ENCODE measurements at places on chromosomes 2 and 18. TPM values are rescaled to one million over a fixed set of nuclear protein-coding genes. Genes with fewer than 3 reads are reported as not detected.

Gene NLRC4
- total RNA-seq: 3.1 TPM

Gene SERPINB12
- not detected for total RNA-seq

Gene CFAP221
- total RNA-seq: 0.97 TPM

Gene RUFY4
- 0.11 TPM for total RNA-seq

Gene OTOS
- total RNA-seq: not detected

Gene LRP2
- total RNA-seq: not detected

Gene CNTNAP5
- total RNA-seq: not detected

GRCh38 chr2:137964066-137964858 is at the start of gene HNMT:
Gene HNMT, plus strand, starts transcription at chr2:137964473. Its CDS starts 19 bp downstream, at chr2:137964492.
- H3K27ac ChIP-seq: peak within 1 kb of the TSS; percentile 79
- DNase-seq: no peak
- H3K4me1 ChIP-seq: peaks cover 23% of the 10 kb centered on the region

DNA sequence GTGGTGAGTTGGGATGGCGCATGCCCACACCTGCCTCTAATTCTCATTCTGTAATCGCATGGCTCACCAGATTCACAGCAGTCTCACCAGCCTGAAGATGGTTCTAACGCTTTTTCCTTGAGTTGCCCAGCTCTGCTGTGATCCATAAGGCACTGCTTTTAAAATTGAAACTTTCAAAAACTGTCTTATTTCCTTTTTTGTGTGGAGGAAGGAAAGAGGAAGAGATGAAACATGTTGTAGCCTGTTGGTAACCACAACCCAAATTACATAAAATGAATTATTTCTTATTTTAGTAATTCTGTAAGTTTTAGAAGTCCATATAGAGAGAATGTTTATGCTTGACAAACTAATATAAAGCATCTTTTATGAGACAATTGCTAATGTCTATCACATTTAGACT is 165.4 kb downstream of the RBM43 start:
- no peaks in the 10 kb centered on the region for H3K4me1 ChIP-seq
- no peaks in the 10 kb centered on the region for H3K27me3 ChIP-seq
- H3K27ac ChIP-seq: no peak overlapping the region
- DNase-seq: no peak
- H3K4me3 ChIP-seq: no peak overlapping the region
- H3K36me3 ChIP-seq: no peaks in the 10 kb centered on the region

- no peak overlapping the region for H3K4me3 ChIP-seq
- no peaks in the 10 kb centered on the region for H3K27me3 ChIP-seq
- DNase-seq: no peak
- H3K36me3 ChIP-seq: no peaks in the 10 kb centered on the region
- H3K4me1 ChIP-seq: no peaks in the 10 kb centered on the region
Observed at GRCh38 chr2:128228894-128229293, 89.8 kb downstream of the HS6ST1 start.

DNA sequence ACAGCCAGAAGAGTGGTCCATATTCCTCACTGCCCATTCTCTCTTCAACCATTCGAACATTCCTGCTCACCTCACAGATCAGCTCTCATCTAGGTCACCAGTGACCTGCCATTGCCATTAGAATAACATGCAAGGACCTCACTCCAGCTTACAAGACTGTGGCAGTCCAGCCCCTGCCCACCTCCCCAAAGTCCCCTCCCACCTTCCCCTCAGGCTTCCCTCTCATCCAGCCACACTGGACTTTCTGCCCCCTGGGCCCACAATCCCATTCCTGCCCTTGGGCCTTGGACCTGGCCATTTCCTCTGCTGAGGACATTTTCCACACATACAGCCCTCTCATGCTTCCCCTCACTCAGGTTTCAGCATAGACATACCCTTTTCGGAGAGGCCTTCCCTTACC is 5.2 kb upstream of the TMEM177 start:
- H3K36me3 ChIP-seq: no peaks in the 10 kb centered on the region
- no peak overlapping the region for H3K4me3 ChIP-seq
- DNase-seq: no peak
- H3K27me3 ChIP-seq: no peaks in the 10 kb centered on the region

DNA sequence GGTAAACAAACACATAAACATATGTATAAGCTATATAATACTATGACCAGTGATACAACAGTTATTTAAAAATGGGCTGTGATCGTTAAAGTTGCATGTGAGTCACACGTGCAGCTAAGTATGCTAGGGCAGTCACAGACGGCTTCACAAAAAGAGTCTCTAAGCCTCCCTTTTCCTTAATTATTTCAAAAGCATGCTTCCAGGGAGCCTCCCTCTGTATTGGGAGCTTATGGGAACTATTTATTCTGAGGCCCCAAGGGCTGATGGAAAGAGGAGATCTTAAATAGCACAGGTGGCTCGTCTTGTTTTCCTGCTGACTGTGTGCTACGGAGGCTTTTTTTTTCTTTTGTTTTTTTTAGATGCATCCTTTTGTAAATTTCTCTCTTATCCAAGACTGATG is 94.3 kb downstream of the ADCYAP1 start:
- H3K27me3 ChIP-seq: no peaks in the 10 kb centered on the region
- no peaks in the 10 kb centered on the region for H3K36me3 ChIP-seq
- DNase-seq: no peak
- H3K4me3 ChIP-seq: no peak overlapping the region
- no peak overlapping the region for H3K27ac ChIP-seq

- no peaks in the 10 kb centered on the region for H3K27me3 ChIP-seq
- H3K4me3 ChIP-seq: no peak overlapping the region
- DNase-seq: no peak
- no peak overlapping the region for H3K27ac ChIP-seq
- H3K36me3 ChIP-seq: peaks cover 4% of the 10 kb centered on the region
Observed at GRCh38 chr2:111139637-111140317, 19.1 kb downstream of the BCL2L11 start.

DNA sequence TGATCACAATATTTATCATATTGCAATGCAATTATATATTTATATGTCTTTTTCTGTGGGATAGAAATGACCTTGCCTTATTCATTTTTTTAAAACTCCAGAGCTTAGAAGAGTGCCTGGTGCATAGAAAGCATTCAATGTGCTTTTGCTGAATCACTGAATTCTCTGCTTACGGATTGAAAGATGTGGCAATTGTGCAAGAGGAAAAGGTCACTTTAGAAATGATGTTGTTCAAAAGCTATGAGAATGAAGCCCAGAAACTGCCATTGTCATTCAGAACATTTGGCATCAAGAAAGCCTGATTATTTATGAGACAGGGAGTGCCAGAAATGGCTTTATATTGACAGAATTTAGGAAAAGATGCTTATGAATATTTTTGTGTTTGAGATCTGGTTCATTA is 678.6 kb upstream of the CDH2 start:
- no peaks in the 10 kb centered on the region for H3K27me3 ChIP-seq
- no peak overlapping the region for H3K4me3 ChIP-seq
- H3K4me1 ChIP-seq: no peaks in the 10 kb centered on the region
- no peaks in the 10 kb centered on the region for H3K36me3 ChIP-seq
- H3K27ac ChIP-seq: no peak overlapping the region

DNA sequence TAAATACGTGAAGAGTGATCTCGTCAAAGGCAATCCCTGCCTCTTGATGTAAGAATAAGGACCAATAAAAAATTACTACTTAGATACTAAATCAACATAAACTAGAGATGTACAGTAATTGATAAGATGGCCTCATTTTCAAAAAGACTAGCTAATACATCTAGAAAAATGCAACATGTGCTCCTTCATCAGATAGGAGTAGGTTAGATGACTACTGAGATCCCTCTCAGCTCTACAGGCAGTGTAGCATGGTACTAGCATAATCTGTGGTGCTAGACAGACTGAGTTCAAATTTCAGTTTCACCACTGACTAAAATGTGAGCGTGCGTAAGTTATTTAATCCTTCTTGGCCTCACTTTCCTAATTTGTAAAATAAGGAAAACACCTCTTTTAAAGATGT is 82.6 kb upstream of the FRZB start:
- H3K27ac ChIP-seq: no peak overlapping the region
- no peaks in the 10 kb centered on the region for H3K27me3 ChIP-seq
- peaks cover 33% of the 10 kb centered on the region for H3K36me3 ChIP-seq
- DNase-seq: no peak
- peaks cover 7% of the 10 kb centered on the region for H3K4me1 ChIP-seq

DNA sequence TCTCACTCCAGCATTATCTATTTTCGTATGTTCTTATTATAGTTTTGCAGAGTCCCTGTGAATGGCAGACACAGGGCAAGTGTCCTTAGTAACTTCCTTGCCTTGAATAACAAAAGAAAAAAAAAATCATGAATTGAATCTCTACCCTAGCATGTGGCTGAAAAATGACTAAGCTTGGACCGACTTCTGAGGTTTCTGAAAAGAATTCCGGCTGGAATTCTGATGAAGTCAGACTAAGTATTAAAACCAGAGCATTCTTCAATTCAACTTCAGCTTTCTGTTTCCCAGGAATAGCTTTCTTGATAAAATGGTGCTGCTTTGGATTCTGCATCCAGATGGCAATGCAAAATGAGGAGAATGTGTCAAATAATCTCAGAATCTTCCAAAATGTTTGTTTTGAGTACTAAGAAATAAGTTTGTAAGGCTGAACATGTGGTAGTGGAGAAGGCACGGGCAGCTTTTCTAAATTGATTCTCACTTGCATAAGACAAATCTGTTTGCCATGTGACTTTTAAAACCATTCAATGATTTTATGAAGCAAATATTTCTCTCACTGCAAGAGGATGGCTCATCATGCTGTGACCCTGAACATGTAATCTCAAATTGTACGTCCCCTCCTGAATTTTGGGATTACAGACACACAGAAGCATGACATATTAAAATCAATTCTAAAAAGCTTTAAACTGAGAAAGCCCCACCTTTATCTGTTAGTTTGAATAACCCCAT is 1462.8 kb upstream of the LRRTM1 start:
- peaks cover 5% of the 10 kb centered on the region for H3K4me1 ChIP-seq
- no peak overlapping the region for H3K27ac ChIP-seq
- no peak for DNase-seq
- no peak overlapping the region for H3K4me3 ChIP-seq
- no peaks in the 10 kb centered on the region for H3K27me3 ChIP-seq

DNA sequence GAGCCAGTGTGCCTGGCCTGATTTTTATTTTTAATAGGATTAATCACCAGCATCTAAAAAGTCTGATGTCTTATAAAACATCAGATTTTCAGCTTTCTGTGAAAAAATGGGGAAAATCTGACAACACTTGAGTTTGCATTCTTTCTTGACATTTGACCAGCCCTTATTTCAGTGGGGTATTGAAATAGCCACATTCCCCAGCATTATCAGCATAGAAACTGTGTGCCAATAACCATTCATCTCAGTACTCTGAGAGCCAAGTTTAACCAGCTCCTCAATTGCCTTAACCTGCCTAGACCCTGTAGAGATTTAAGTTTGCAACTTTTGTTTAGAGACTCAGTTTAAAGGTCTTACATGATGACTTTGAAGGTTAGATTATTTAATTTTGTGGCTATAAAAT is 155.0 kb downstream of the CERS6 start:
- H3K27ac ChIP-seq: no peak overlapping the region
- H3K4me3 ChIP-seq: no peak overlapping the region
- H3K27me3 ChIP-seq: no peaks in the 10 kb centered on the region
- DNase-seq: no peak

GRCh38 chr2:128681507-128681906 is 362.8 kb upstream of the HS6ST1 start:
- no peak for DNase-seq
- H3K27ac ChIP-seq: no peak overlapping the region
- no peak overlapping the region for H3K4me3 ChIP-seq

DNA sequence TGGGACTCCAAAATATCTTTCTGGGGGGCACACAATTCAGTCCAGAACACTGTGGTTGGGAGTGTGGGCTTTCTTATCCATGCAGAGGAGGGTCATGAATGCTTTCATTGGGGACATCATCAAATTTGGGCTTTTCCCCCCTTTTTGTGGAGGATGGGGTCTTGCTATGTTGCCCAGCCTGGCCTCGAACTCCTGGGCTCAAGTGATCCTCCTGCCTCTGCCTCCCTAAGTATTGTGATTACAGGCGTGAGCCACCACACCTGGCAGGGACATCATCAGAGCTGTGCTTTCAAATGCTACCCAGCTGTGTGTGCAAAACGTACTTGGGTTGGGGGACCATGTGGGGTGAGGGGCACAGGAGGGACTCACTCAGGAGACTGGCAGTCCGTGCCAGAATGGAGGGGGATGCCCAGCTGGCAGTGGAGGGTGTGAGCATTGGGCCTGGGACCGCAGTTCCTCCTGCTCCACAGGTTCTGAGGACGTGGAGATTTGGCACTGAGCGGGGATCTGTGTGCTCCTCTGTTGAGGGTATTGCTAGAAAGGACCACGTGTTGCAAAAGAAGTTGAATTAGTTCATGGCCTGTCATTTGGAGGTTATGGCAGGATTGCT is 24.4 kb downstream of the EMILIN2 start:
- no peak overlapping the region for H3K27ac ChIP-seq
- H3K36me3 ChIP-seq: no peaks in the 10 kb centered on the region
- DNase-seq: no peak
- no peaks in the 10 kb centered on the region for H3K27me3 ChIP-seq
